ENCODE measurements at places on chromosomes 12 and 14.

DNA sequence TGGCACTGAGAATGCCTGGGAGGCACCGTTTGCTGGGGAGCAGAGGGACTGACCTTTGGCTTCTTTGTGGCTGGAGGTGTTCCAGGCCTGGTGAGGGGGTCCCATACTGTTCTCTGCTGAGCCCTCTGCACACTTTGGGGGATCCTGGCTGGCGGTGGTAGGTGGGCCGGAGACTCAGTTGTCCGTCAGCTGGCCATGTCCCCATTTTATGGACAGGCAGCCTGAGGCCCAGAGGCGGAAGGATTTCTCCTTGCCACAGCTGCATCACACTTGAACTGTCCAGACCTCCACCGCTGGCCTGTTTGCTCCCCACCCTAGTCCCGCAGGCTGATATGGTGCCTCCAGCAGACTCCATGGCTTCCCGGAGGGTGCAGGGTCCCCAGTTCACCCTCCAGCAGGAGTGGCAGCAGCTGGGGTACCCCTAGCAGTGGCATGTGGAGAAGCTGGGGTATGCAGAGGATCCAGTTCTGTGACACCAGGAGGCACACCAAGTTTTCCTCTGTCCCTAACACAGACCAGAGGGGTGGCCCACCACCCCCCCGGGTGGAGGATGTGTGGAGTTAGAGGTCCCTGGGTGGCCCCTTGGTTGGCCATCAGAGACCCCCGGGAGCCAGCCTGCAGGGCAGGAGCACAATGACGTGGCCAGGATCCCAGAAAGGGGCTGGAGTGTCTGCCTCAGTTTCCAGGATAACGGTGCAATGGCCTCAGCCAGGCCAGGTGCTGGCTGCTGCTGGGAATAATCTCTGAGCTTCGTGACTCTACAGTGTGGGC is 14.8 kb downstream of the SLC25A29 start:
- DNase-seq = peak; percentile 6

DNA sequence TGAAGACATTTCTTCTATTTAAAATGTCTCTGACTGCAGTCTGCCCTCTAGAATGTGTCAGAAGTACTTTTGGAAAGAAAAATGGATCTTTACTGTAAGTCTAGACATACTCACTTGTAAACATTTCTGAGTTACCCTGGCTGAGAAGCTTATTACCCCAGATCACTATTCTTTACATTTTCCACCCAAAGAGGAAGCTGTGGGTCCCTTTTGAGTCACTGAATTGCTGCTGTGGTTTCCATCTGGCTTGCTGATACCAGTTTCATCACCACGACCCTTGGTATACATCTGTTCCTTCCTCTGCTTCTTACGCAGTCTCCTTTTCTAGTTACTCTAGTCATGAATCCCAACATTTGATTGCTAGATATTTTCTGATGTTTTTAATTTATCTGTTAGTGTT is 20.2 kb upstream of the CLEC4D start:
- no peak for DNase-seq

DNA sequence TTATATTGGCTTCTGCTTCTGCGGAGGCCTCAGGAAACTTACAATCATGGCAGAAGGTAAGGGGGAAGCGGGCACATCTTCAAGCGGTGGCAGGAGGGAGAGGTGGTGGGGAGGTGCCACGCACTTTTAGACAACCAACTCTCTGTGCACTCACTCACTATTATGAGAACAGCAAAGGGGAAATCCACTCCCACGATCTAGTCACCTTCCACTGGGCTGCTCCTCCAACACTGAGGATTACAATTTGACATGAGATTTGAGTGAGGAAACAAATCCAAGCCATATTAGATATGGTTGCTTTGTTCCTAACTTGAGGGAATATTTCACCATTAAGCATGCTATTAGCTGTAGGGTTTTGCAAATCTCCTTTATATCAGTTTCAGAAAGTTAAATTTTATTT is 80.3 kb downstream of the UNC79 start:
- no peak for DNase-seq

DNA sequence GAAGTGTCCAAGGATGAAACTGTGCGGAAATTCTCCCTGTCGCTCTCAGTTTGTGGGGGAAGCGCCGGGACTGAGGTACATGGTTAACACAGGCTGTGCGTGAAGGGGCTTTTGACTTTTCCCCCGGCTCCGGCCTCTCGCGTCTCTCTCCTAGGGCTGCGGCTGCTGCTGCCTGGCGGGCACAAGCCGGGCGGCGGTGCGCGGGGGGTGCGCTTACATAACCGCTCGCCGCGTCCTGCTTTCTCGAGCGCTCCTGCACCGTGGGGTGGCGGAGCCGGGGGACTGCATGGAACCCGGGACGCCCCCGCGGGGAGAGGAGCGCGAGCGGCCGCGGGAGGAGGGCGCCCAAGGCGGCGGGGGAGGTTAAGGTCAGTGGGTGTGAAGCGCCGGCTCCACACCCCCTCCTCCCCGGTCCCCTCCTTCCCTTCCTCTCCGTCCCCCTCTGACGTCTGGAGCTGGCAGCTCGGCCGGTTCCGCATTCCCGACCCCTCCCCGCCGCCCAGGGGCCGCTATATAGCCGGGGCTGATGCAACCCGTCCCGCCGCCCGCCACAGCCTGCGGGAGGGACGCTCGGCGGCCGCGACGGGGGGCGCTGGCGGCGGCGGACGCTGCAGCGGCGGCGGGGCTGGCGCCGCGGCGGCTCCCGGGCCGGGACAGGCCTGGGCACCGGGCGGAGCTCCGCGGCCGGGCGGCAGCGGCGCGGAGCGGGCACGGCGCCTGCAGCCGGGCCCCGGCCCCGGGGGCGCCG is at the start of gene JDP2:
TSS of gene JDP2 (plus strand) at position 541 of the 748 bp plus-strand sequence. CDS start 9,899 bp downstream, outside the sequence.
- peak; percentile 92 for DNase-seq

GRCh38 chr14:24609655-24610344 is at the start of gene GZMH:
TSS of gene GZMH (minus strand) at chr14:24609685. CDS start at chr14:24609613, 72 bp downstream.
- DNase-seq = no peak

DNA sequence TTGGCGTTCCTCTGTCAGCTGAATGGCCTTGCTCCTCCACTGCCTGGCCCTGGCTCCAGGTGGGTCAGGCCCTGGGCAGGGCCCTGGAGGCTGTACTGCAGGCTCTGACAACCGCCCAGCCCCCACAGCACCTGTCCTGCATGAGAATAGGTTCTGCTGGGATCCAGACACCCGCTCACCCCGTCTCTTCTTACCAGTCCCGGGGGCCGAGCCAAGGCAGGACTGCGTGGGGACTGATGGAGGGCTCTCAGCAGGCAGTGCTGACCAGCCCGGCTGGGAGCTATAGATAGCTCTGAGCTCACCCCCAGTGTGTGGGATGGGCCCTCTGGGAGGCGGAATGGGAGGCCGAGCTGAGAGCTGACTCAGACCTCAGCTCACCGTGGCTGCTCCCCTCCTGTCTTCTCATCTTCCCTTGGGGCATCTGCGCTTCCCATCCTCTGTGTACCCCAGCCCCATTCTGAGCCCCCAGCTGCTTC is 39.6 kb downstream of the TEAD4 start:
- peak; percentile 90 for DNase-seq

DNA sequence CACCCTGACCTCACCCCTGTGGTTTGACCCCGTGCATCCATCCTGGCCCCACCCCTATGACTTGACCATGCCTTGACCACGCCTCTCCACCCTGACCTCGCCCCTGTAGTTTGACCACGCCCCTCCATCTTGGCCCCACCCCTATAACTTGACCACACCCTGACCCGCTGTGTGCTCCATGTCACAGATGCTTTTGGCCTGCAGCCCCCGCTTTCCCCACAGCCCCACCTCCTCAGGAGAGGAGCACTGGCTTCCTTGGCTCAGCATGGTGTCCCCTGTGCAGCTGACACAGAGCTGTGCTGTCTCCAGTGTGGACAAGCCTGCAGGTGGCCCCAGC is 269.9 kb upstream of the SFSWAP start:
- DNase-seq = no peak
